ENCODE measurements at places on chromosomes 3 and 15.

DNA sequence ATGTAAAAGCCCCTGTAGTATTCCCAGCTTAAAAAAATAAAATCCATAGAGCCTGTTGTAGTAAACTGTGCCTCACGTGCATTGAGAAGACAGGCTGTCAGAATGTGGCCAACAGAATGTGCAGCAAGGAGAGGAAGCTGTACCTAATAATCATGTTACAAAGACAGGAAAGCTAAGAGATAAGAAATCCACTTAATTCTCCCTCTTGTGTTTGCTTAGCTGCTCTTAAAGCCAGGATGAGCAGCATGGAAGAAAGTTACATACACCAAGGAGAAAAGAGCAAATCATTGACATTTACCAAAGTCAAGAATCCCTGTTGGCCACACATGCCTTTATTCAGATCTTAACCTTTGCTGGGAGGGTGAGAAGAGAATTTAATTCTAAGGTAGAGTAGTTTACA is 85.9 kb downstream of the TNIK start:
- DNase-seq, result peak; percentile 36

DNA sequence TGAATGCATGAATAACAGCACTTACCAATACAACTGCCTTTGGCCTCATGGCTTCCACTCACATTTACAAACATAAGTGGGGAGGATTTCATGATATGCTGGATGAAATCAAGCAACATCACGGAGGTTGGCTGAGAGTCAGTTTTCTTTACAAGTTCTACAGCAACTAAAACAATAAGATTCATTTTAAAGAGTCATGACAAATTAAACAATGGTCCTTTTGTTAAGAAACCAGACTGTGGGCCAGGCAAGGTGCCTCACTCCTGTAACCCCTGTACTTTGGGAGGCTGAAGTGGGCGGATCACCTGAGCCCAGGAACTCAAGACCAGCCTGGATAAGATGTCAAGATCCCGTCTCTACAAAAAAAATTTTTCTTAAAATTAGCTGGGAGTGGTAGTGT is 12.4 kb downstream of the ATR start:
- DNase-seq, result no peak

DNA sequence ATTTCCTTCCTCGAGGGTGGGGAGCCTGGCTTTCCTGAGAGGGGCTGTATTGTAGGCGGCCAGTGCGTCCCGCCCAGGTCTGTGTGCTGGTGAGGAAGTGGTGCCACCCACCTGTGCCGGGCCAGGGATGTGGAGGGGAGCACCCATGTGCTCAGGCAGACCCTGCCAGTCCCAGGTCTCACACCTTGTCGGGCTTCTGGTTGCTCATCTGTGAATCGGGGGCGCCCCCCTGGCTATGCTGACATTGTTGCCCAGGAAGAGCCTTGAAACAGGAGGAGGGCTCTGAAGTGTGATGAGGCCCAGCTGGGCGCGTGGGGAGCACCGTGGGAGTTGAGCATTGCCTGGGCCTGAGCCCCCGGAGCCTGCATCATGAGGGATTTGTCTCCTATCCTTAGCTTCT is 4.8 kb downstream of the FBLN2 start:
- no peak for DNase-seq

DNA sequence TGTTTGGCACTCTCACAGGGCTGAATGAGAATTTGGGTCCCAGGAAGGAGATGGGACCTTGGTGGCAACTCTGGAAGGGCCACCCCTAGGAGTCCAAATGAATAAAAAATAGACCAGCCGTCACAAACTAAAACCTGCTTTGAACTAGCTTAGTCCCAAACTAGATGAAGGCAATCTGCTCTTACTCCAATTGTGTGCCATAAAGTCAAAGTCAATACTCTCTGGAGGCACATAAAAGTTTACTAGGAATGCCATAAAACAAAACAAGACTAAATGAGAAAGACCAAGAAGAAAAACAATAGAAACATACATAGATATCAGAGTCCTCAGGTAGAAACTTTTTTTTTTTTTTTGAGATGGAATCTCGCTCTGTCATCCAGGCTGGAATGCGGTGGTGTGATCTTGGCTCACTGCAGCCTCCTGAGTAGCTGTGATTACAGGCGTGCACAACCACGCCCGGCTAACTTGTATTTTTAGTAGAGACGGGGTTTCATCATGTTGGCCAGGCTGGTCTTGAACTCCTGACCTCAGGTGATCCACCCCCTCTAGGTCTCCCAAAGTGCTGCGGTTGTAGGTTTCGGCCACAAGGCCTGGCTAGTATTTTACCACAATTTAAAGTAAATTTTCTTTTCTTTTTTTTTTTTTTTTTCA is 8.1 kb downstream of the GOLGA6L2 start:
- DNase-seq, result no peak

- DNase-seq, result no peak
These were observed 344.7 kb downstream of the CHL1 start for GRCh38 chr3:541062-541801.

DNA sequence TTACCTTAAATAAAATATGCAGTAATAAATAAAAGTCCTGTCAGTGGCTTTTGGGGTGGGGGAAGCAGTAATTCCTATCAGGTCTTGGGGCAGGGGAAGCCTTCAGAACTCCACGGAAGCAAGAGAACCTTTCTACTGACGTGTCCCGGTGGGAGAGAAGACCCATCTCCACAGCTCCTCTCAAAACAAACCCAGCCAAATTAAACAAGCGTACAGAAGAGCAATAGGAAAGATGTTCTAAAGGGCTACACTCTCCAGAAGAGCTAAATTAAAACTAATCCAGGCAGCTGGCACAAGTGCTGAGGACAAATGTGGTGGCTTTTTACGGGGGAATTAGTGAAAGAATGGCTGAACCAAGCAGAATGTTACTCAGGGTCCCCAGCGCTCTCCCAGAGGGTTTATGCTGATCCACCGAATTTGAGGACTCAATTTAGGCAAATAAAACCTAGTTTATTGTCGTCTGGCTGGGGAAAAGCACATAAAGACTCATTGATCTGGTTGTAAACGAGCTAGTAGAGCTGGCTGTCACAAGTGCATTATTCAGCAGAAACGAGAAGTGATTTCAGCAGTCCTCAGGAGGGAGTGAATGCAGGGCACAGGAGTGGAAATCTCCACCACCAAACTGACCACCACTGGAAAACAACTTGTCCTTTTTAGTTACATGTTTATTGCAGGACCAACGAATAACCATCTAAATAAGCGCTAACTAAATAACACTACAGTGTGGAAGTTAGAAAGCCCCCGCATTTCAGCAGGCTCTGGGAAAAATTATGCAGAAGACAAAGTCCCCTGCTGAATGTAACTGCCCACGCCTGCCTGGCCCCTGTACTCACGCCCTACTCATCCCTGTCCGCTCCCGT is 13.5 kb downstream of the BFSP2 start:
- DNase-seq, result no peak

- no peak for DNase-seq
These were observed 188.7 kb upstream of the LINGO1 start for GRCh38 chr15:77821188-77821958.
